ENCODE measurements at places on chromosomes 2 and 18.

DNA sequence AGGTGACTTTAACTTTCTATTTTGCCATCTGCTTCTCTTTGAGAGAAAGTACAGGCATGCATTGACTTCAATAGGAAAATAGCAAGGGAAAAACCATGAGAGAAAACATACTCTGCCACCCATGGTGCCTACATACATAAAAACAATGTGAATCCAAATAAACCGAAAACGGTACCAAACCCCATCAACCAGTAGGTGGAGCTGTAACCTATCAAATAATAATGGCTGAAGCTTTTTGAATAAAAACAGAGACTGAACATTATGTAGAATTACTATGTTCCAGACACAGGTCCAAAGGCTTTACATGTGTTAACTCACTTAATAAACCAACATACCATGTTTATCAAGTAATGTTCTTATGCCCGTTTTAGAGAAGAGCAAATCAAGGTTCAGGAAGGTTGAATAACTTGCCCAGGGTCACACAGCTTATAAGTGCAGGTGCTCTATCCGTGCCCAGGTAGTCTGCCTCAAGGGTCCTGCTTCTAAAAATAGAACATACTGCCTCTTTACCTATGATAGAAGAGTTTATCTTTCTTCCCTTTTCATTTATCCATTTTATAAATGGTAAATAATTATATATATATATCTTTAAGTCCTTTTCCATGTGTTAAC lies 293.9 kb upstream of the SYT4 start:
- DNase-seq, result peak; percentile 47

DNA sequence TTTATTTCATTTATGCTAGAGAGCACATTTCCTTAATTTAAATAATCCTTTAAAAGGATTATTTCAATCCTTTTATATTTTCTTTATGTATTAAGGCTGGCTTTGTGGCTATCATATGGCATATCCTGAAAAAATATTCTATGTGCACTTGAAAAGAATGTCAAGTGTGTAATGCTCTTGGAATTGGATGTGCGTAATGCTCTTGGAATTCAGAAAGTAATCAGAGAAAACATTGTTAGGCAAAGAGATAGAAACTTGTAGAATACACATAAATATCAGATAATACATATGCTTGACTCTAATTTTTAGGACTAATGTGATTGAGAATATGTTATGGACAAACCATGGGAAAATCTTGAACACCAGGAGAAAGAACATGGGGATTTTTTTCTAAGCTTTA lies 197.5 kb upstream of the COL3A1 start:
- DNase-seq, result peak; percentile 87

GRCh38 chr18:51569561-51569960 lies 372.1 kb upstream of the MEX3C start:
- no peak for DNase-seq

- DNase-seq, result no peak
Measured at GRCh38 chr2:128259585-128259984, 59.1 kb downstream of the HS6ST1 start.

GRCh38 chr2:20343128-20343527 lies 7.5 kb downstream of the PUM2 start:
- peak; percentile 40 for DNase-seq

DNA sequence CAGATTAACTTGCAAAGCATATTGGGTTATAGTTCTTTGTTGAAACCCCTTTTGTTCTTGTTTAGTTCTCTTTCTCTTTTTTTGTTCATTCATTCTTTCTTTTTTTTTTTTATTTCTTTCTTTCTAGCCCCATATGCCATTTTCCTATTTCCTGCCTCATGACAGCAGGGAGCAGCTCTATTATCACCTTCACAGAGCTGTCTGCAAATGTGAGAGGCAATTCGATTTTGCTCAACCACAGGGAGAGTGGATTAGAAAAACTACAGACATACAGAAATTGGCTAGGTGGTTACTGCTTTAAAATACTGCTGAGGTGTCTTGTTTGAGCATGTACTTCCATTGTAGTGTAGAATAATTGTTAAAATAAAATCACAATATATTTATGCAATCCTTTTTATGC lies 44.2 kb upstream of the TBR1 start:
- DNase-seq, result no peak

DNA sequence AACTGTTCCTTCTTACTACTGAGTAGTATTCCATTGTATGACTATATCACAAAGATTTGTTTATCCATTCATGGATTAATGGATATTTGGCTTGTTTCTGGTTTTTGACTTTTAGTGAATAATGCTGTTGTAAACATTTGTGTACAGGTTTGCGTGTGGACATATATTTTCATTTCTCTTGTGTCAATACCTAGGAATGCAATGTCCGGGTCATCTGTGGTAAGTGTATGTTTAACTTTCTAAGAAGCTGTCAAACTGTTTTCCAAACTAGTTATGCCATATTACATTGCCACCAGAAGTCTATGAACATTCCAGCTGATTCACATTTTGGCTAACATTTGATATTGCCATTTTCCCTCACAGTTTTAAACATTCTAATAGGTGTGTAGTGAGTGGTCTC lies 29.1 kb upstream of the SLC16A14 start:
- DNase-seq, result peak; percentile 21
